ENCODE measurements at places on chromosomes 13 and 19.

GRCh38 chr13:84377106-84377505, 494.8 kb upstream of the SLITRK1 start:
- no peak for DNase-seq

GRCh38 chr13:112510002-112510780, 77.8 kb downstream of the TUBGCP3 start:
- DNase-seq = no peak

DNA sequence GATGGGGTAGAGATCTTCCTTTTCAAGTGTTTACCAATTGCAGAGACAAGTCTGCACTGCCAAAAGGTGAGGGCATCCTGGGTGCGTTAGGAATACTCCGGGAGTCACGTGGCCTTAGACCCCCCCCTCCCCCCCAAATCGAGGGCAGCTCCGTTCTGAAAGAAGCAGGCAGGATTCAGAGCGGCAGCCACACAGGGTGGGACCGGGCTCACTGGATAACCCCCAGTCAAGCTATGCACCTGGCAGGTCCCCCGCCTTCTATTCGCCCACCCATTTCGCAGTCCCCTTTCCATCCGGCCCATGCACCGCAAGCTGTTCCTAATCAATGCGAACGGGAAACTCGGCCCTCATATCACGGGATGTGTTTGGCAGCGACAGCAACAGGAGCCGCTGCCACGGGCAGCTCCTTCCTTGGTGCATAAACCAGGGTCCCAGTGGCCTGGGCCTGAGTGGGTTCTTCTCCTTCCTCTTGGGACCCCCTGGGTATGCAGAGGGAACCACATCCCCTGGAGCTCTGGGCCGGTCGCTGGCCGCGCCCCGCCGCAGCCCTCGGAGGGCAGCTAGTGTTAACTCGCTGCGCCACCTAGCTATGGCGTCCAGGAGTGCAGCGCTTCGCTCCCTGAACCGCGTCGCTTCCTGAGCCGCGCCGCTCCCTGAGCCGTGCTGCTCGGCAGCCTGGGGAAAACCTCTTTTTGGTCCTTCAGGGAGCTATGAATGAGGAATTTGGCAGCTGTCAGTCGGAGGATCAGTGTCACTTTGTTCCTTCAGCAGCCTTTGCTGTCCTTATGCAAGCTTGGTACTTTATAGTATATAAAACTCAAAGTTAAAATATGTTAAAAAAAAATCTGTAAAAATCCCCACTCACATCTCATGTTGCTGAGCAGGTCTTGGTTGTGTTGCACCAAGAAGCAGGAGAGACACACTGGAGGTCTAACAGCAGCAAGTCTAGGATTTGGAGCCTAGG, 41.4 kb downstream of the LYL1 start:
- DNase-seq = peak; percentile 93

- DNase-seq = no peak
Observed at GRCh38 chr13:27926644-27927434, 7.0 kb downstream of the PDX1 start.

GRCh38 chr13:20475927-20476691, 49.5 kb downstream of the CRYL1 start:
- DNase-seq = no peak

DNA sequence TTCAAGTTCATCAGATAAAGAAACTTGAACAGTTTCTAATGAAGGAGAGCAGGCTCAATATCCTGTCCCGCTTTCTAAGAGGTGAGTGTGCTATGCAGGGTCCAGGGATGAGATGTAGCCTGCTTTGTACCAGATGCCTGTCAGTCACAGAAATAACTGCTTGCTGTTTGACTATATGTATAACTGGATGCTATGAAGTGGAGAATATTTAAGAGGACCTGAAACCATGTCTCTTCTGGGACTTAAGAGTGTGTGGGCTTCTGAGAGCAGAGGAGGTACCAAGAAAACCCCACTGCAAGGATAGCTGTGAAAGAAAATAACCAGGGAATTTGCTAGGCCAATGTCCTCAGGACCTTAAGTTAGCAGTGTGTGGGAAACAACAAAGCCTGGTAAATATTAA, 246.3 kb upstream of the RFC3 start:
- no peak for DNase-seq

DNA sequence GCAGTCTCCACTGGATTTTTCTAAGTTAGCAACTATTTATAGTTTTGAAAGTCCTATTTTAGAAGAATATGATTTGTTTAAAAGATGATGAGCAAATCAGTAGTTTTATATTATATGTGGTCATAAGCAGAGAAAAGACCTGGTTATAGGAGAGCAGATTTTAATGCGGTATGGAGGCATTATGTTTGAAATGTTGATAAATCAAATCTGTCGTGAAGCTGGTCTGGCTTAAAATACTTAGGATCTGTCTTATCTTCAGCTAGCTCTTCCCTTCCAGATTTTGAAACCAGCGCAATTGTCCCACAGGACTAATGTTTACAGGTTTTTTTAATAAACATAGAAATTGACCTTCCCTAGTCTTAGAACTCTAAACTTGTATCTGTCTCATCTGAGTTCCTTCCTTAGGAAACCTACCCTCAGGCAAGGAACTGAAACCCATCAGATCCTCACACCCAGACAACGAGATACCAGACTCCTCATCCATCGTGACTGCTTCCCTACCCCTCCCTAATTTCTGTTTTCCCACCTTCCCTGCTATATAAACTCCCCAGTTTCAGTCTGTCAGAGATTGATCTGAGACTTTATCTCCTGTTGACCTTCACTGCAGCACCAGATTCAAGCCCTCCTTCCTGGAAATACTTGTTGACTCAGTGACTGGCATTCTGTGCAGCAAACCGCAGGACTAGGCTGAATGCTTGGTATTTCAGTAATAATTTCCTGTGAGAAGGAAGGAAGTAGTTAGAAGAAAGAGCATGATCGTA, 37.8 kb upstream of the CXCL17 start:
- no peak for DNase-seq

DNA sequence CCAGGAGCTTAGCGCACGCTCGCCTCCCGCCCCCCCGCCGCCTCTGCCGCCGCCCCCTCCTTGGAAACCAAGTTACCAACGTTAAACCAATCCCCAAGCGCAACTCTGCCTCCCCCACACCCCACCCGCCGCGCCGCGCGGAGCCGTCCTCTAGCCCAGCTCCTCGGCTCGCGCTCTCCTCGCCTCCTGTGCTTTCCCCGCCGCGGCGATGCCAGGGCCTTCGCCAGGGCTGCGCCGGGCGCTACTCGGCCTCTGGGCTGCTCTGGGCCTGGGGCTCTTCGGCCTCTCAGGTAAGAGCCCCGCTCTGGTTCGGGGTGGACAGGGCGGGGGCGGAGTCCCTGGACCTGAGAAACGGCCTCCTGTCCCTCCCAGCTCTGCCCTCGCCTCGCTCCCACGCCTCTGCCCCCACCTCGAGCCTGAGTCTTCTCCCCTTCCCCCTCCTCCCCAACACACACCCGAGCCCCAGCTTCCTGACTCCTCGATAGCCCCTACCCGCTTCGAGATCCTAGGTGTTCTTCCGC, at the start of gene ICAM5:
Gene ICAM5, plus strand, starts transcription at position 117 of the 521 bp plus-strand sequence. Its CDS starts 92 bp downstream, at position 209.
- DNase-seq = no peak

GRCh38 chr19:6530386-6531162, at the start of gene TNFSF9:
Gene TNFSF9, plus strand, starts transcription at chr19:6531026. Its CDS starts 11 bp downstream, at chr19:6531037.
- DNase-seq = peak; percentile 94

GRCh38 chr19:3409346-3410064, 43.1 kb downstream of the NFIC start:
- DNase-seq = peak; percentile 86

GRCh38 chr13:81001828-81002385, 661.0 kb upstream of the SPRY2 start:
- DNase-seq = no peak

- DNase-seq = no peak
Observed at GRCh38 chr13:110405597-110406450, 98.7 kb downstream of the COL4A2 start.

DNA sequence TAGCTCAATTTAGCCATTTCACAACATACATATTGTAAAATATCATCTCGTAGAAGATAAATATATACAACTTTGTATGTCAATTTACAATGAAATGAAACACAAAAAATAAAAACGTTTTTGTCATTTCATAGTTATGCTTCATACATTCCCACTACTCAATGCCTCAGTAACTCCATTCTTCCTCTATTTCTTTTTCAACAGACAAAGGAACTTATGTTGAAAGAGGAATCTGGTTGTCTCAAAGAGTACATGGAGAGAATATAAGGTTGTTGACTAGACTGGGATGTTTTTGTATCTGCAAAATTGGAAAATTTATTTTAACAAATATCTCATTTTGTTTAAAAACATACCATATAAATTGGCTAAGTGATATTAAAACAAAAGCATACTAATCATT, 12.8 kb downstream of the KCTD12 start:
- no peak for DNase-seq

DNA sequence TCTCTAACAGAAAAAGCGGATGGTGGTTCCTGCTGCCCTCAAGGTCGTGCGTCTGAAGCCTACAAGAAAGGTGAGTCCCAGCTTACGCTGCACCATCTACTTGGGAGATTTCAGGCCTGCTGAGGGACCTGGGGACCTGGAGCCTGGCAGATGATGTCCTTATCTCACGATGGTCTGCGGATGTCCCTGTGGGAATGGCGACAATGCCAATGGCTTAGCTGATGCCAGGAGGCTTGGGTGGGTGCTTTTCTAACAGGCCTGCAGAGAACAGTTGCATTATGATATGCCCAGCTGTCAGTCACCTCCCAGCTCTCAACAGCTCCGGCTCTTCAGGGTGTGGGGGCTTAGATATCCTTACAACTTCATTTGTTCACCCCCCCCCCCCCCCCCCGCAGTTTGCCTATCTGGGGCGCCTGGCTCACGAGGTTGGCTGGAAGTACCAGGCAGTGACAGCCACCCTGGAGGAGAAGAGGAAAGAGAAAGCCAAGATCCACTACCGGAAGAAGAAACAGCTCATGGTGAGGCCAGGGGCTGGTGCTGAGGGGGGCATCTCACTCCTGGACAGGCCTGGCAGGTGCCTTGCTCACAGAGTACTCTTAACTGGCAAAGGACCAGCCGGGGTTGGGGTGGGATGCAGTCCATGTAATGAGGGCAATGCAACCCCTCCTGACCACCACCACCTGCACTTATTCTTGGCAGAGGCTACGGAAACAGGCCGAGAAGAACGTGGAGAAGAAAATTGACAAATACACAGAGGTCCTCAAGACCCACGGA, 3.8 kb downstream of the RPL13A start:
- no peak for DNase-seq

DNA sequence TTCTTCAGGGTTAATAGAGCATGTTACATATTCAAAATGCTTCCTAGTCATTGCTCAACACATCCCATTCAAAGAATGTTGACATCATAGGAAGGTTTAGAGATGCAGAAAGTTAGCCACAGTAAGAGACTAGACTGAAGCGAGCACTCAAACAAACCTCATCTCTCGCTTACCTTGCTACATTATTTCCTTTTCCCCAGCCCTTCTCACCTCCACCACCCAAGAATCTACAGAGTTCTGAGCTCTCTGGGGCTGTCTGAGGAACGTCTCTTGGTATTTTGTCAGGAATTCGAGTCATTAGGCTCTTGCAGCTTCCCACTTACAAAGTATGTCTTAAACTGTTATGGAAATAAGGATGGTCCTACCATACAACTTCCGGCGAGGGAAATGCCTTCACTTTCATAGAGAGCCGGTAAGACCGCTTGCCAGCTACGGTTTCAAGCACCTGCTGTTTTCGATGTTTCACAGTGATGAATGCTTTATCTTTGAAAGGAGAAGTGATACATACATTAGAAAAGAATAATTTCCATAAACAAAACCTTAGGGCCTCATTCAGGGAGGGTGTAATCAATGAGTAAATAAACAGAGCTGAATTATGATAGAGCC, 65.1 kb downstream of the FLT1 start:
- DNase-seq = no peak

DNA sequence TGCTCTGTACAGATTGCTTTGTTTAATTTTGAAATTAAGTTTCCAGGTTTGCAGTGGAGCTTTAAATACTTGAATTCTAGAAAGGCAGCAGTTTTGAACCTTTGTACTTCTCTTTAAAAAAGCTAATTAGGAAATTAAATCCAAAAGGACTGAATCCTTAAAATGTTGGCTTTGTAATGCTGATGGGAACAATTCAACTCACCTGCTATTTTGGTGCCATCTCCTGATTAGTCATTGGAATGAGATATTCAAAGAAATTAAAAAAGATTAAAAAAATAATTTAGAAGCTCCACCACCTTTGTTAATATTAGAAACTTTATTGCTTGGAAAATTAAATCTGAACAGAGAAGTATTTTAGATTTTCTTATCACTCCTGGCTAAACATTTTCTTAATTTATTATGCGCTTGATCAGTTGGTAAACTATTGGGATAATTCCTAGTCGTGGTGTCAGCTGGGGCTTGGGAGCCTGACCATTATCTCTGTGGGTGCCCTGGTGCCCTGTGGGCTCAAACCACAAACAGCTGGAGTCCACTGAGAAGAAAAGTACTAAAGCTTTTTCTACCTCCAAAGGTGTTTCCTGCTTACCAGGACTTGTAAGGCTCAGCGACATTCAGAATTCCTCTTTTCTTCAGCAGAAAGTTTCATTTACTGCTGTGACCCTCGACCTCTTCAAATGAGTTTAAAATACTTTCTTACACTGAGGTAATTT, 540.4 kb downstream of the DIAPH3 start:
- DNase-seq = no peak

DNA sequence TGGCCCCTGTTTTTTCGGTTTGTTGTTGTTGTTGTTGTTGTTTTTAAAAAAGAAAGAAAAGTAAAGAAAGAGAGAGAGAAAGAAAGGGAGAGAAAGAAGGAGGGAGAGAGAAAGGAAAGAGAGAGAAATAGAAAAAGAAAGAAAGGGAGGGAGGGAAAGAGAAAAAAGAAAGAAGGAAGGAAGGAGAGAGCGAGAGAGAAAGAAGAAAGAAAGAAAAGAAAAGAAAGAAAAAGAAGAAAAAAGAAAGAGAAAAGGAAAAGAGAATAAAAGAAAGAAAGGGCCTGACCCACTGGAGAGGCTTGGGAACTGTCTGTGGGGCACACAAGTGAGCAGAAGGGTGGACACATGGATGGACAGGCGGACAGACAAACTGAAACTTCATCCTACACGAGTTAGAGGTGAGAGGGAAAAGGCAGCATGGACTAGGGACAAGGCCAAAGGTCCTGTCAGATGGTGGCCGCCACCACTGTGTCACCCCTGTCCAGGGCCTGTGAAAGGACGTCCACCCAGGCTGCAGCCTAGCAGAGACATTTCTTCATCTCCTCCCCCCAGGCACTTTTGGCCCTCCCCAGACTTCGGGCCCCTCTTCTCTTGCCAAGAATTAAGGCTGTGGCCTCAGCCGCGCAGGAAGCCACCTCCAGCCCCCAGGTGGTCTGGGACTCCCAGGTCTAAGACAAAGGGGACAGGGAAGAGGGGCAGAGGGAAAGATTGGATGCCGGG, 9.1 kb upstream of the BCAM start:
- no peak for DNase-seq

Data from Right ventricle myocardium superior (tissue), 1 donor.